Stimulated activated CD4-positive, alpha-beta T cell treated with anti-CD3 and anti-CD28 coated beads, Interleukin-4, amount 100 ng/mL, for 24 hours (primary cell): ENCODE measurements at places on chromosomes 2 and 18.

GRCh38 chr2:174612970-174613369 lies 15.4 kb upstream of the WIPF1 start:
- no peak for DNase-seq

DNA sequence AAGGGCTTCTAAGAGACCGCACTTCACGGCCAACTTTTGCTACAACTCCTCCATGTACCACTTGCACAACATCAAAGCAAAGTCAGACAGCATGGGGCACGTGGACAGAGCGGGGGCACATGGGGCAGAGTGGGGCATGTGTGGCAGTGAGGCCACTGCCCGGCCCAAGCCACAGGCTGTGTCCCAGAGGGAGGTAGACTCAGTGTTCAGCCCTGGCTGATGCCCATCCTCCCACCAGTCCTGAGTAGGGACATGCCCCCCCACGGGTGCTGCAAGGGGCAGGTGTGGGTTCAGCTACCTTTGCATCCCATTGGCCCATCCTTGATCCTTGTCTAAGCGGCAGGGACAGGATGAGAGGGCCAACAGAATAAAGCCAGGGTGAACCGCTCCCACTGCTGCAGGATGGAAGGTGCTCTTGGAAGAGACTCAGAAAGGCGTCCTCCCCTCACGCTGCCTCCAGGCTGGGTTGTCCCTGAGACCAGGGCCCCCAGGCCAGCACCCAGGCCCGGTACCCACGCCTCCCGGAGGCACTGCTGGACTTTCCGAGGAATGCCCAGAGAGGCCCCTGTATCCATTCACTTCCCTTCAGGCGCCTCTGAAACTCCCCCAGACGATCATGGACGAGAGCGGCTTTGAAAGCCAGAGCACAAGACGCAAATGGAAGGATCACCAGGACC lies 218.2 kb downstream of the NDUFA10 start:
- no peak for DNase-seq

DNA sequence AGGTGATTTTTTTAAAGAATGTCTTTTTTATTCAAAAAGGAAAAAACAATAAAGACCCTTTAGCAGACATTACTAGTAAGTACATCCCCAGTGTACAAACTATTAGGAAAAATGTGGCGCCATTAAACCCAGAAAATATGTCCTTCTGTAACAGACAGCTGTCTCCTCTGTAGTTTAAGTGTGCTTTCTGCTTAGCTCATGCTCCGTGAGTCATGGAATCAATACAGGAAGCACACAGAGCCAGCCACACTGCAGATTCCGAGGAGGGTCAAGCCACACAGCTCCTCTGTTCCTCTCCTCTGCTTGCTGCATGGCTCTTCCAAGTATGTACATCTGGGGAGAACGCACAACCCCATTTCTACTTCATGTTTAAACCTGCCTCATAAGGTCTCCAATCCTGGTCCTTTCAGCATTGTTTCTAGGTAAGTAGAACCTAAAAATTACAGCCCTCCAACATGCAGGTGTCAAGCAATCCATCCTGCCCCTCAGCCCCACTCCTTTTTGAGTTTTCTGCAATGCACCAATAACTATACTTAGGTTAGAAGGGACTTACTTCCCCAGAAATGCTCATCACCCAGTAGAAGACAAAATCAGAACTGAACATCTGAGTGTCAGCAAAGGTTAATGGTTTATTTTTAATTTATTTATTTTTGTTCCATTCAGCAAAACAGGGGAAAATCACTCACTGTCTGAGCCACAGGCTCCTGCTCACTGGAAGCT lies 37.5 kb downstream of the ACVR1 start:
- peak; percentile 17 for DNase-seq

- DNase-seq: no peak
Measured at GRCh38 chr2:113910967-113911678, 21.2 kb downstream of the ACTR3 start.

DNA sequence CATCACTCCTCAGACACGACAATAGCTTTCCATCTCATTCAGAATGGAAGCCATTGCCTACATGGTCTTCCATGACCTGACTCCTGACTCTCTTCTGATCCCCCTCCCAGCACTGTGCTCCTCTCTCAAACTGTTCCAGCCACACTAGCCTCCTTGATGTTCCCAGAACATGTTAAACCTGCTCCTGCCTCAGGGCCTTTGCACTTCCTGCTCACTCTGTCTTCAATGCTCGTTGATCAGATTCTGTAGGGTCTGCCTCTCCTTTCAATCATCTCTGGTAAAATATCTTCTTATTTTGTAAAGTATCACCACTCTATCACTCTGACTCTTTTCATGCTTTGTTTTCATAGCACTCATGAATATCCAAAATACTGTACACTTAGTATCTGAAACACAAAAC lies 84.9 kb downstream of the SESTD1 start:
- DNase-seq: no peak

- DNase-seq: no peak
Measured at GRCh38 chr2:21515903-21516302, 392.1 kb downstream of the TDRD15 start.

- no peak for DNase-seq
Measured at GRCh38 chr18:36309436-36310391, 12.2 kb downstream of the FHOD3 start.
